NCI-H1105 treated with DMSO at 0.1 percent for 48 hours (cell line): ENCODE measurements at places on chromosomes 6 and 20.

DNA sequence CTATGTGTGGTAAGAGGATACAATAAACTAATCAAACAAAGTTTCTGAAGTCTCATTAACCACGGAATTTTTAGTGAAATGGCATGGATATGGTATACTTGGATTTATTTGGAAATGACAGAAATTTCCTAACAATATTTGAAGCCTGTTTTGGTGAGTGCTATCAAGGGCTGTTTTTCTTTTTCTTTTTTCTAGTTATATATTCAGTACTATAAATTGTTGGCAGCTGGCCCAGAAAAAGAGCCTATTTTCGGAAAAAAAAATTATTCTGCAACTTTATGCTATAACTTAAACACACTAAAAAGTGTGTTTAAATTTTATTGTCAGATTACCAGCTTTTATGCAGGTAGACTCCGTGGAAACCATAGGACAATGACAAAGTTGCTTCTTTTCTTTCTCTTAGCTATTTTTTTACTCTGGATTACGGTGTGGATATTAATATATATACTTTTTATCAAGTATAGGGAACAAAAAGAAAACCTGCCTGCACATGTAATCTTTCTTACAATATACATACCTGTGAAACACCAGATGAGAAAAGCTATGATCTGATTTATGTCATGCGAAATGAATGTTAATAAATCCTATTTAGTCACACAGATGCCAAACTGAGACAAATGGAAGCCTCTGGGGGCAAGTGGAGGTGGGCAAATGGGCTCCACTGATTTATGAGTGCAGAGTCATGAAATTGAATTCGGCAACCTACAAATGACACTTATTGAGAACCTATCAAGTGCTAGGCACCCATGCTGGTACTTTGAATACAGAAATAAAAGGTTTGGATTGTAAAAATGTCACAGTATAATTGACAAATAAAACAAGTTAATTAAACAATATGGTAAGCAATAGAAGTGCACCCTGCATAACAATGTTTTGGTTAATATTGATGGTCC is 919.5 kb upstream of the FLRT3 start:
- DNase-seq, result no peak

- DNase-seq, result no peak
These were observed 29.4 kb upstream of the ZBP1 start for GRCh38 chr20:57649617-57650015.

- no peak for DNase-seq
These were observed 1.5 kb upstream of the GRIK2 start for GRCh38 chr6:101391772-101392585.

DNA sequence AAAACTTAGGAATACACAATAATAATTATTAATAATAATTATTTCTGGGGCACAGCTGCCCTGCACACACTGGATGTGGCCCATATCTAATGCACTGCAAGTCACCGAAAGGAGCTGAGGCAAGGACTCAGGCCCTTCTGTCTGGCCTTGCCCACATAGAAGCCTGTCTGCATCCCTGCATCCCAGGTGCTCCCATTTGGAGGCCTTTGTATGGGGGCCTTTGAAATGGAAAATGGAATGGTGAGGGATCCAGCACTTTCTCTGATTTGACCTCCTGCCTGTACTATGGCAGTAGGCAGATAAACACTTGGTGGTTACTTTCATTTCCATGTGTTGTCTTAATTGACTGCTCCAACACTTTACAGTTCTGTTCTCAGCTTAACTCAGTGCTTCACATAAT is 75.7 kb upstream of the PTCHD4 start:
- no peak for DNase-seq

DNA sequence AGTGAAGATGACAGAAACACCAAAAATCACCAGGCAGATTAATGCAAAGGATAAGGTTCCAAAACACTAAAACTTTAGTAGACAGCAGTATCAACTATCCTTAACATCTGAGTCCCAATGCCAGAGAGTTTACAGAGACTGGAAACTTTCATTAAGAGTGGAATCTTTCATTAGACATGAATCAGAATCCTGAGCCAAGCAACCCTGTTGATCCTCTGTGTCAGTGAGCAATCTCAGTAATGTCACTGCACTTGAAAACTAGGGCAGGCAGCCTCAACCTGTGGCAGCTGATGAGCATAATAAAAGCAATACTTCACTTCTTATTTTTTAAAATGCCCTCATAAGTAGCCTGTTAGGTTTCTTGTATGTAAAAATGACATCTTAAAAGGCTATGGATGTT is 252.8 kb upstream of the PLN start:
- no peak for DNase-seq

GRCh38 chr20:19253916-19254820 is 41.7 kb downstream of the SLC24A3 start:
- DNase-seq, result no peak

DNA sequence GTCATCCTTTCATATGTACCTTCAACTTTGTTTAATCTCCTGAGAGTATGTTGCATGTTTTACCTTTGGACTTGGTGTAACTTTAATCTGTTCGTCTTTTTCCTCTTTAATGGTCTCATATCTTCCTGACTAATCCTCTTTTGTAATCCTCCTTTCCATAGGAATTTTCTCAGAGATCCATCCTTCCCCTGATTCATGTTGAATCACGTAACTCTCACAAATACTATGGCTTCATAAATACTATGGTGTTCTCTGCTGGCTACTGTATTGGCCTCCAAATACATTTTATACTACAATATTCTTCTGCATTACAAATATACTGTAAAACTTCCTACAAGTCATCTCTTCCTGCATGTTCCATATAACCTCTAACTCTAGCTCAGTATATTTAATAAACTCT is 317.7 kb upstream of the ADGRB3 start:
- DNase-seq, result no peak

GRCh38 chr6:133937909-133938308 is 15.1 kb upstream of the TBPL1 start:
- DNase-seq, result no peak

- DNase-seq, result no peak
These were observed 92.8 kb downstream of the FNDC1 start for GRCh38 chr6:159261995-159262394.

GRCh38 chr6:111276736-111277135 is 189.4 kb downstream of the SLC16A10 start:
- no peak for DNase-seq

GRCh38 chr6:43722920-43723545 is 35.4 kb upstream of the MRPS18A start:
- DNase-seq, result no peak

DNA sequence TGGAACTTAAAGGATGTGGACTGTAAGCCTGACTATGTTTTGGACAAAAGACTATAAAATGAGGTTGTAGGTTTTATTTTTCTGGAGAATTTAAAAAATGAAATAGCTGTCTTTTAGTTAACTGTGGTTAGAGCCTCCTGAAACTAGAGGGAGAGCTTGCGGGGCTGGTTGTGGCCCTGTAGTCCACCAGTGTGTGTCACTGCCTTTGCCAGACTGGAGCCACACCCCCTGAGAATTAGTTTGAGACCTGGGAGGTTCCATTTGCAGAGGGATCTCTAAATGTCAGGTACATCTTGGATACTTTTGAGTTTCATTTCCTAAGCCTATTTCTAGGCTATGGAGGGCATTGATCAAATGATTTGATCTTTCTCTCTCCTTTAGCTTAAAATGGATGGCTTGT is 20.8 kb downstream of the ZC2HC1B start:
- DNase-seq, result no peak

DNA sequence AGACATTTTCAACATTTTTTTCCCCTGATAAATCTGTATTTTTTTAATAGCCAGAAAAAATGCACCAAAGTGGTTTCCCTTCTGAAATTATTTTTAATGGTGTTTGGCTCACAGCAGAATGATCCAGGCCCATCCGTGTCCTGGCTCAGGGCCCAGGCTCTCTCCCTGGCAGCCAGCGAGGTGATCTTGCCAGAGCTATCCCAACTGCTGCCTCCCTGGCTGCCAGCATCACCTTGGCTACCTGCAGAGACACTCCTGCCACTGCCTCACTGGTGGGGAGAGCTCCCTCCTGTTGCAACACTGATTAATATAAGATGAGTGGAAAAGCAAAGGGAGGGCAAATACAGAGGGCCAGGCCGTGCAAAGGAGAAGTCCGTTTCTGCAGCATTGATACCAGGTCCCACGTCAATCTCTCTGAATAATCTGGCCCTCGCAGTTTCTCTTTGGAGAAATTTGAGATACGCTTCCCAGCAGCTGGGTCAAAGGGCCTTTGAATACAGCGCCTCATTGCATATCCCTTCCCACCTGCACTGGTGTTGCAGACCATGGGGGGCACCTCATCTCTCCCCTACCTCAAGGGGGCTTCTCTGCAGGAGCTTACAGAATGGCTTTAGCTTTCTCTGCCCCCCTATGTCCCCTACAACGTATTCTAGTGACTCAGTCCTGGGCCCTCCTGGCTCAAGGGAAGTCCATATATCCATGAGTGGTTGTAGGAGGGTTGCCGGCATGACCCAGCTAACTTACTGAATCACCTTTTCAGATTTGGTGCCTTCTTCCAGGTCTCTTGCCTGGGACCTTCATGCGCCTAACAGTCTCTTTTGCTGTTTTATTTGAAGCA is 12.8 kb upstream of the DSTN start:
- peak; percentile 94 for DNase-seq

GRCh38 chr6:154606457-154606856 is 96.0 kb upstream of the CNKSR3 start:
- DNase-seq, result no peak

GRCh38 chr6:38552121-38552520 is 87.6 kb downstream of the BTBD9 start:
- no peak for DNase-seq

GRCh38 chr20:61090541-61090940 is 161.5 kb upstream of the CDH4 start:
- DNase-seq, result no peak

DNA sequence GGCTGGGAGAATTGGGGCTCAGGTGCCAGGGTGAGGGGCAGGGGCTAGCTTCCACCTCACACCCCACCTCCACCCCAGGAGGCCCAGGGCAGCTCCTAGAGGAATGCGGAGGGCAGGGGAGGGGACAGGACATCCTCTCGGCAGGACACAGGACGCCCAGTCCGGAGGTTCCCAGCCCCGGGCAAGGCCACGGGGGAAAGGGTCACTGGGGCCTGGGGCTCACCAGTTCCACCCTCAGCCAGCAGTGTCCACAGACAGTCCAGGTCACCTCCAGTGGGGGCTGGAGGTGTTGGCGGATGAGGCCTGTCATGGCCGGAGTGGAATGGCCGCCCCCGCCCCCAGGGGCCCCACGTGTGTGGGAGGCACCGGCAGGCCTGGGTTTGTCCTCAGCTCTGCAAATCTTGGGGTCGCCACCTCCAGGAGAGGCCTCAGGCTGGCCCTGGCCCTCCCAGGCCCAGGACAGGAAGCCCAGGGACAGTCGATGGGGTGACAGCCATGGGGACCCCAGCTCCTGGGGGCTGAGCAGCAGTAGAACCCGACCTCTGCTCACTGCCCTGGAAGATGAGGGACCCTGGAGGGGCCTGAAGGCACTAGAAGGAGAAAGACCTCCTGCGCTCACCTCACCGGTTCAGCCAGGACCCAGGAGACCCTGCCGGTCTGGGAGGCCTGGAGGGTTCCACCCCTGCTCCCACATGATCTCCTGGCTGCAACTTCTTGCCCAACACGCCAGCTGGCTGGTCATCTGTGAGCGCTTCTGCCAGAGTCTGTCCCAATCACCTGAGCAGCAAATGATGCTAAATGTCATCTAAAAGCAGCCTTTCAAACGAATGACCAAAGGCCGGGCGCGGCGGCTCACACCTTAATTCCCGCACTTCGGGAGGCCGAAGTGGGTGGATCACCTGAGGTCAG is 13.0 kb upstream of the ABHD16B start:
- DNase-seq, result no peak

- no peak for DNase-seq
These were observed 119.6 kb downstream of the KIF13A start for GRCh38 chr6:17867880-17868279.

DNA sequence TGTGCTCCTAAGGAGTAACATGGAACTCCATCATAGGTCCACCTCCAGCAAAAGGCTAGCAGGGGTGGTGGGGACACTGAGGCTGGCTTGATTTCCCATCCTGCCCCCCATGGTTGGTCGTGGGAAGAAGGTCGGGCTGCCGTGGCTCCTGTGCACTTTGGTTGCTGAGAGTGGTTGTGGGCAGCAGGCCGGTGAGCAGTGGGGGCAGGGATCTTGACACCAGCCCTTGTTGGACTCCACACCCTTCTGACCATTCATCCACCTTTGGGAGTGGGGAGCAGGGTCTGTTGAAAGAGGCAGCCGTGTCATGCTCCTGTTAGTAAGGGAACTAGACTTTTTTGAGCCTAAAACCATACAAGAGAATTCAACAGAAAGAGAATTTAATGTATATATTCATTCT is 175.2 kb downstream of the ARID1B start:
- no peak for DNase-seq

DNA sequence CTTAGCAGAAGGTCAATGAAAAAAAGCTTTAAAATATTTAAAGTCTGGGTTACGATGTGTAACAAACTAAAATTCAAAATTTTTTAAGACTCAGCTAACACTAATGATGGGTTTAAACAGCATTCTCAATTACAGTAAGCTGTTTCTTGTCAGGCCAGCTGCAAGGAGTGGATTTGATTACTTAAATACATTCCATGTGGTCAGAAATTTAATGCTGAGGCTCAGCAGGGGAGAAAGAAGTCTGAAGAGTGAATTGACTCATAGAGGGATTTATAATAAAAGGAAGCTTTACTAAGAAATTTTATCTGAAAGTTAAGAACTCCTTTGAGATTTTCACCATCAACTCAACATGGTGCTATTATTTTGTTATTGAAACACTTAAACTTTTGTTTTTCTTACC is 398.6 kb downstream of the KHDRBS2 start:
- DNase-seq, result no peak

- no peak for DNase-seq
These were observed at the start of gene C2 for GRCh38 chr6:31927242-31927862. Gene C2 (plus strand): TSS chr6:31927717. CDS start chr6:31927753, 36 bp downstream.

GRCh38 chr20:16758454-16759180 is 10.5 kb downstream of the OTOR start:
- DNase-seq, result no peak

DNA sequence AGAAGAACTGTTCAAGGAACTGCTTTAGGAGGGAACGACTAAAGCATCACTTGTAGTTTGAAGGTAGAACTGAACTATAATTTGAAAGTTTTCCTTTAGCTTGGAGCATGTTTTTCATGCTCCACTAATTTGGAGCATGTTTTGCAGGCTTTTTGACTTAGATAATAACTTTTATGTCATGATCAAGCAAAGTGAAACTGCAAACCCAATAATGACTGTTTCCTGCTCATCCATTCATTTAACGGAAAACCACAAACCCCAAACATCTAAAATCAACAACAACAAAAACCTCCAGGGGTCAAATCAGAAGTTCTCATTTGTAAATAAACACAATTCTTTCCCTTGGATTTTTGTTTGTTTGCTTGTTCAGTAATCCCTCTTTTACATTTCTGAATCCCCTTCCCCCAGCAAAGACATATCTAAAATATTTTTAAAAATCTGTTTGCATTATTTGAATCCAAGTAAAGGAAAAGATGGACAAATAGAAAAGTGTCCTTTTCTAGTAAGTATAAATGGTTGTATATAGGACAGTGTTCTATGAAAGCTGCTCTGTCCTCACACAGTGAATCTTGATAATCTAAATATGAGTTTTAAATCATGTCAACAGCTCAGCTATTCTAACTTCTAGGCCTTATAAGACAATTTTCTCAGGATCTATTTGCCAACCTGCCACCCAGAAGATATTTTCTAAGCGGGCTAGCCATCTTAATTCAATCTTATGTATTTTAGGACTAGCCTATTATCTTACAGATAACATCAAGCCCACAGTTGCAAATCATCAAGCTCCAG is 2.6 kb downstream of the SIM1 start:
- DNase-seq, result no peak

GRCh38 chr20:58990651-58991445 is 9.8 kb downstream of the NELFCD start:
- no peak for DNase-seq
